LHCN-M2 (cell line): ENCODE measurements at places on chromosomes 6 and 20. TPM values are rescaled to one million over a fixed set of nuclear protein-coding genes. Genes with fewer than 3 reads are reported as not detected.
A peak's percentile ranks its signal among the peaks of the same experiment; 100 is the strongest.

CBLN4 gene
- total RNA-seq = not detected in 2 replicates

OLIG3 gene
- not detected in 2 replicates for total RNA-seq

GRCh38 chr6:27260369-27260768, 12.9 kb downstream of the PRSS16 start:
- no peak for DNase-seq

DNA sequence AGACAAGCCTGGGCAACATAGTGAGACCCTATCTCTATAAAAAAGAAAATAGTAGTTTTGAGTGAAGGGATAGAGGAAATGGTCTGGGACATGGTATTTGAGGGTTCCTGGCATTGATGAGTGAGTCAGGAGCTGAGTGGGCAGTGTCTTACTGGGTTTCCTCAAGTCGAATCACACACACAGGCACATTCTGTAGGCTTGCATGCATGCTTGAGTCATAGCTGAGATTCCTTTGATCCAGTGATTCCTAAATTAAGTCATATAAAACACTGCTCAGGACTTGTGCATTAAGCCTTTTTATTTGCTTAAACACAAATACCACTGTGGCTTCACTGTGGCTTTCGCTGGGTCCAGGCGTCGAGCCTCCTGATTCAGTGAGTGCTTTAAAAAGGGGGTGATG, 71.8 kb upstream of the TMEM181 start:
- peak; percentile 98 for DNase-seq
